ENCODE measurements at places on chromosomes 4 and X.

DNA sequence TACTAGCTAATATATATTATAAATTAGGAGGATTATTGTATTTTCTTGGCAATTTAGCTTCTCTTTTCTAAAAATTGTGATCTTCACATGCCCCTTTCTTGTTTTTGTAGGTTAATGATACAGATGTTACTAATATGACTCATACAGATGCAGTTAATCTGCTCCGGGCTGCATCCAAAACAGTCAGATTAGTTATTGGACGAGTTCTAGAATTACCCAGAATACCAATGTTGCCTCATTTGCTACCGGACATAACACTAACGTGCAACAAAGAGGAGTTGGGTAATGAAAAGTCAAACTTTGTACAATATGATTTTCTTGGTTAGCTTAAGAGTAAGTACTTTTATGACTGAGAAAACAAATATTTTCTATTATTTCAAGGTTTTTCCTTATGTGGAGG lies 74.1 kb downstream of the SLC10A6 start:
- no peaks in the 10 kb centered on the region for H3K27me3 ChIP-seq
- H3K36me3 ChIP-seq, result peaks cover 3% of the 10 kb centered on the region
- H3K27ac ChIP-seq, result no peak overlapping the region
- no peak for DNase-seq
- no peaks in the 10 kb centered on the region for H3K4me1 ChIP-seq

DNA sequence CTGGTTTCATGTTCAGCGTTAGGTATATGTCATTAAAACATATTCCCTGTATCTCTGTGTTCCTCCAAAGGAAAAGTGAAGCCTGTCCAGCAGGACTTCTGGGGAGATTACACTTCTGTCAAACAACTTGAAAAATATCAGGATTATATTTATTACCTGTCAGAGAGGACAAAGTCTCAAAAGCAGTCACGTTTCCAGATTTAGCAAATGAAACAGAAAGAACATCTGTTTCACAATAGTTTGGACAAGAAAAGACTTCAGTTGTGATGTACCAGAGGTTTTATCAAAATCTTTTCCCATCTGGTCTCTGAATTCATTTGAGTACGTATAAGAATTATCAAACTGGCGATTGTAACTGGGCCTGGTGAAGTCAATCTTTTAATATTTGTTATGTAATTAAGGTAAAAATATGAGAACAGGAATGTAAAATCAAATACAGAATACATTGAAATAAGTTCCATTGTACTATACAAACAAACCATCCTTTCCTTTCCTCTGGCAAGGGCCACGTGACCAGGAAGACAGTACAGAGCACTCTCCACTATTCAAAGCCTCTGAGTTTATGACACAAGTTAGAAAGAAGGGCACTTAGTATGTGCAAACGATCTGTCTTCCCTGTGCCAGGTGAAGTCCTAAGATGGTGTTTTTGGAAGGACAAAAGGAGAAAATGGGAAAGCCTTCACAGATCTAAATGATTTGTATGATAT lies 3.2 kb downstream of the CASP3 start:
- no peak overlapping the region for H3K4me3 ChIP-seq
- H3K27ac ChIP-seq, result peak overlapping the region; percentile 99
- peaks cover 62% of the 10 kb centered on the region for H3K4me1 ChIP-seq
- DNase-seq, result no peak
- no peaks in the 10 kb centered on the region for H3K27me3 ChIP-seq

- no peak overlapping the region for H3K27ac ChIP-seq
- no peaks in the 10 kb centered on the region for H3K4me1 ChIP-seq
- H3K27me3 ChIP-seq, result no peaks in the 10 kb centered on the region
- no peak for DNase-seq
- no peak overlapping the region for H3K4me3 ChIP-seq
- H3K36me3 ChIP-seq, result no peaks in the 10 kb centered on the region
Observed at GRCh38 chr4:22454955-22455354, 60.9 kb downstream of the ADGRA3 start.

DNA sequence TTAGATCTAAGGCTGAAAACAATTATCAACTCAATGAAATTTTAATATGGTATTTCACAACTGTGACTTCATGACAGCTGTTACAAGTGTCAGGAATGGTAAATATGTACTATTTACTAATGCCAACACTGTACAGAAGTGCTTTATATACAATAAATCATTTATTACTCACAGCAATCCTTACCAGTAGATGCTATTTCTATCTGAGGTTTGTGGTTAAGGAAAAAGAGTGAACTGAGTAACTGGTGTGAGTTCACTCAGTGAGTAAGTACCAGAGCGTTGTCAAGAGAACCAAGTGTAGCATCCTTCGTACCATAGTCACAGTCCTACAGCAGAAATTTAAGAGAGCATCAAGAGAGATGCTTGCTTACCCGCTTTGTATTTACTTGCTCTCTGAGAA lies 23.3 kb downstream of the MTHFD2L start:
- no peaks in the 10 kb centered on the region for H3K4me1 ChIP-seq
- DNase-seq, result no peak
- H3K4me3 ChIP-seq, result no peak overlapping the region
- H3K27ac ChIP-seq, result no peak overlapping the region
- no peaks in the 10 kb centered on the region for H3K36me3 ChIP-seq

- no peak for DNase-seq
- no peaks in the 10 kb centered on the region for H3K4me1 ChIP-seq
- no peaks in the 10 kb centered on the region for H3K27me3 ChIP-seq
Observed at GRCh38 chrX:31837445-31838049, 765.7 kb upstream of the FTHL17 start.

DNA sequence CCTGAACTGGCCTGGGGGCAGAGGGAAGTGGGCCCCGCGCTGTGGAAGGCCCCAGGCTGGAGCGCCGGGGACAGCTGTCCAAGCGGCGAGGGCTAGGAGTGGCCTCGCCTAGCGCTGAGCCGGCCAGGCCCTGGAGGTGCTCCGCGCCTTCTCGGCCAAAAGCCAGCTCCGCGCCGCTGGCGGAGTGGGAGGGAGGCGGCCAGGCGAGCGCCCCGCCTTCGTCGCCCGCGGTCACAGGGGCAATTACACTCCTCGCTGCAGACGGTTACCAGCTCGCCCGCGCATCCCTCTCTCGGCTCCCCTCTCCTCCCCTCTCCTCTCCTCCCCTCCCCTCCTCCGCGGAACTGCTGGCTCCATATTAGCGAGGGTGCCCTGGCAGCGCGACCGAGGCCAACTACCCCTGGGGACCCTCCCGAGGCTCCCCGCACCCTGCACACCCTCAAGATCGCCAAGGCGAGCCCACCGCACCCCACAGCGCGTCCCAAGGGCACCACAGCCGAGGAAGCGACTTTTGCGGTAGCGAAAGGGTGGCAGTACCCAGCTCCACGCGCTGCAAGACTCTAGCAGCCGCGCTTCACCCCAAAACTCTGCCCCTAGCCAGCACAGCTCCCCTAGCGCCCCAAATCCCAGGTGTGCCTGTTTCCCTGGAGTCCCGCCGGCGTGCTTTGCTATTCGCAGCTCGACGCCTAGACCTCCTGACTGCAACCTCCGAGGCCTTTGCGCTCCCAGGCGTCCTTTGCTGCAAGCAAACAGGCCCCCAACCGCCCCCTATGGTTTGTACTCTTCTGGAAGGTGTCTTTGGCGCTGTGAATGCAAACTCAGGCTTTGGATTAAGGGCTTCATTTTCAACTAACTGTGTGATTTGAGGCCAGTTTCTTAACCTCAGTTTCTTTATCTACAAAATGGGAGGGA lies 91.4 kb downstream of the BCOR start:
- no peak for DNase-seq
- H3K4me3 ChIP-seq, result peak overlapping the region; percentile 53
- H3K36me3 ChIP-seq, result no peaks in the 10 kb centered on the region

DNA sequence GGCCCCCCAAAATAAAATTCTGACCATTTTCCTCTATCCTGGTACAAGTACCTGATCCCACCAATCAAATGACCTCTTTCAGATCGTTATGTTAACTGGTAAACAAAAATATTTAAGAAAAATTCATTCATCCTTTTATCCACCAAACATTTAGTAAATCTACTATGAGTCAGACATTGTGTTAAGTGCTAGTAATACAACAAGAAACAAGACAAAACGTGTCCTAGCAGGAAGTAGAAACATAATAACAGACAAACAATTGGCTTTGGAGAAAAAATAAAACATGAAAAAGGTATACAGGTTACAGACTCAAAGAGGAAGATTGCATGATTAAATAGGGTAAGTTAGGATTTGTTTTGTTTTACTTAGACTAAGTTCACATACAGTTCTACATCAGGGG lies 43.7 kb downstream of the ANTXR2 start:
- peaks cover 5% of the 10 kb centered on the region for H3K36me3 ChIP-seq
- H3K27me3 ChIP-seq, result no peaks in the 10 kb centered on the region
- H3K4me1 ChIP-seq, result no peaks in the 10 kb centered on the region
- no peak for DNase-seq
- H3K4me3 ChIP-seq, result no peak overlapping the region
- H3K27ac ChIP-seq, result no peak overlapping the region

- H3K36me3 ChIP-seq, result no peaks in the 10 kb centered on the region
- DNase-seq, result no peak
Observed at GRCh38 chrX:105725228-105725627, 97.1 kb upstream of the NRK start.

DNA sequence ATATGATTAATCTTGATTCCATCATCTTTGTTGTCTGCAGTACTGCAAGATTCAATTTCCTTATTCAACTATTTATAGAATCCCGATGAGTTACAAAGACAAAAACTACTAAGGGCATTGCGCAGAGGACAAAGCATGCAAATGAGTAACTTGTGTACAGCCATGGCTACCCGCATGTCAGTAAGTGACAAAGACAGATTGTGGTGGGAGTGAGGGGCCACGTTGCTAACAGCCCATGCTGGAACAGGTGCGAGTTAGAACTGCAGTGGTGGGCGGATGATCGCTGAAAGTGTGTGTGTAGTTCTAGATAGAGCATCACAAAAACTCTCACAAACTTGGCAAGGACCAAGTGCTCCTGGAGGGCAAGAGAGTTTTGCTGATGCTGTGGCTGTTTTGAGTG lies 49.5 kb downstream of the ACOX3 start:
- H3K36me3 ChIP-seq, result peaks cover 43% of the 10 kb centered on the region
- DNase-seq, result no peak
- no peaks in the 10 kb centered on the region for H3K27me3 ChIP-seq
- H3K4me1 ChIP-seq, result peaks cover 26% of the 10 kb centered on the region

DNA sequence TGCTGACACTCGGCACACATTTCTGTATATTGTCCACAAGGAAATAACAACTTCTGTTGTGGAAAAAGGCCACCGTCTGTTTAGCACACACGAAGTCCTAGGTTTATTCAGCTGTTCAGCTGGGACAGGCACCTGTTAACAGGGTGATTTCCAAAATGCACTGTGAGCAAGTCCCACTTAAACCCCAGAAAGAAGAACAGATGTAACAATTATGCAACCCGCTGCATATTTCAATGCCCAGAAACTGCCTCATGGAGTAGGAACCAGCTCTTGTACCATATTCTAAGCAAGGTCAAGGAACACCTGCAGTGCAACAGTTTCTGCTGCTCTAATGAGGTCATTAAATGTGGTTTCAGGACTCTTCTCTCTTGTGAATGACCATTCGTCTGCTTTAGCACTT lies 77.1 kb downstream of the GEMIN8 start:
- H3K27me3 ChIP-seq, result no peaks in the 10 kb centered on the region
- H3K36me3 ChIP-seq, result no peaks in the 10 kb centered on the region
- H3K4me1 ChIP-seq, result no peaks in the 10 kb centered on the region
- H3K4me3 ChIP-seq, result no peak overlapping the region

GRCh38 chrX:116267511-116268040 lies 97.0 kb downstream of the AGTR2 start:
- H3K4me3 ChIP-seq, result no peak overlapping the region
- no peak overlapping the region for H3K27ac ChIP-seq
- no peaks in the 10 kb centered on the region for H3K27me3 ChIP-seq
- DNase-seq, result no peak
- H3K4me1 ChIP-seq, result no peaks in the 10 kb centered on the region

DNA sequence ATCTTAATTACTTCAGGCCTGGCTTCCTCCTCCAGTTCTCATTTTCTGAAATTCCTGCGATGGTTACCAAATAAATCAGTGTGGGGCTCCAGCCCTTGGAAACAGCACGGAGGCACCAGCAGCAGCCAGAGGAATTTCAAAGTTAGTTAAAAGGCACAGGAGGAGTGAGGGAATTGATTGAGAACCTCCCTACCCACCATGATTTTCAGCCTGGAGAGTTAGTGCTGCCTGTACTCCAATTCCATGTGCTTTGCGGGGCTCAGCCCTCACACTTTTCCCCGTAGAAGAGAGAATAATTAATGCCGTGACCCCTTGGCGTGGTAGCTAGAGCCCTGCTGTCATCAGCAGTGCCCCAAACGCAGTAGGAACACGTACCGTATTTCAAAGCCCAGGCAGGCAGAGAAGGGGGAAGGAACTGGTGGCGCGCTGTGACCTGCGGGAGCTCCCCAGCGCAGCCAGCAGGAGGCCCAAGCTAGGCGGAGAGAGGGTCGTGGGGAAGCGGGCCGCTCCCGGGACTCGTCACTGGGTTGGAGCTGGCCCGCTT lies 84.0 kb upstream of the IGFBP7 start:
- no peaks in the 10 kb centered on the region for H3K4me1 ChIP-seq
- no peak overlapping the region for H3K4me3 ChIP-seq
- no peak for DNase-seq
- no peaks in the 10 kb centered on the region for H3K27me3 ChIP-seq
- H3K27ac ChIP-seq, result no peak overlapping the region
- no peaks in the 10 kb centered on the region for H3K36me3 ChIP-seq

DNA sequence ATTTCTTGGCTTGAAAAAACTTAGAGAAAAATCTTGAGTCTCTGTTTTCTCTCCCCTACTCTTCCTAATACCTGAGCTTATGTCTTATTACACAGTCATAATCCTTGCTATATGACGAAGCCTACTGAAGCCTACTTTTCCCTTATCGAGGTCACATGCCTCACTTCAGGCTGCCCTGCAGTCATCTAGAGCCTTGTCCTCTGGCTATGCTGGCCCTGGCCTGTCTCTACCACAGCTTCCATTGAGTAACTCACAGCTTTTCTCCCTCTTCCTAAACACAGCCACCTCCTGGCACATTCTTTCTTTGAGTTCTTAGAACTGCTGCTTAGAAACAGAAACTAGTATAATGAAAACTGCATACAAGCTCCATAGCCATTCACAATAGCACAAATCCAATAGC lies 1698.3 kb downstream of the STIM2 start:
- H3K4me1 ChIP-seq, result no peaks in the 10 kb centered on the region
- no peaks in the 10 kb centered on the region for H3K36me3 ChIP-seq
- no peak overlapping the region for H3K4me3 ChIP-seq
- H3K27ac ChIP-seq, result no peak overlapping the region
- H3K27me3 ChIP-seq, result no peaks in the 10 kb centered on the region

GRCh38 chr4:187665086-187665485 lies 330.5 kb upstream of the ZFP42 start:
- no peak overlapping the region for H3K4me3 ChIP-seq
- DNase-seq, result no peak
- H3K27me3 ChIP-seq, result no peaks in the 10 kb centered on the region
- no peak overlapping the region for H3K27ac ChIP-seq

- no peak for DNase-seq
- no peaks in the 10 kb centered on the region for H3K27me3 ChIP-seq
- no peaks in the 10 kb centered on the region for H3K36me3 ChIP-seq
- H3K4me1 ChIP-seq, result no peaks in the 10 kb centered on the region
Observed at GRCh38 chrX:151974336-151975227, at the start of gene GABRE. Gene GABRE (minus strand): TSS chrX:151974676. CDS start chrX:151974625, 51 bp downstream.

GRCh38 chr4:79632114-79632513 lies 224.1 kb upstream of the GK2 start:
- H3K36me3 ChIP-seq, result no peaks in the 10 kb centered on the region
- H3K4me1 ChIP-seq, result no peaks in the 10 kb centered on the region
- no peak overlapping the region for H3K27ac ChIP-seq
- DNase-seq, result no peak
- H3K27me3 ChIP-seq, result no peaks in the 10 kb centered on the region
